ENCODE measurements at places on chromosomes 2 and 18.

DNA sequence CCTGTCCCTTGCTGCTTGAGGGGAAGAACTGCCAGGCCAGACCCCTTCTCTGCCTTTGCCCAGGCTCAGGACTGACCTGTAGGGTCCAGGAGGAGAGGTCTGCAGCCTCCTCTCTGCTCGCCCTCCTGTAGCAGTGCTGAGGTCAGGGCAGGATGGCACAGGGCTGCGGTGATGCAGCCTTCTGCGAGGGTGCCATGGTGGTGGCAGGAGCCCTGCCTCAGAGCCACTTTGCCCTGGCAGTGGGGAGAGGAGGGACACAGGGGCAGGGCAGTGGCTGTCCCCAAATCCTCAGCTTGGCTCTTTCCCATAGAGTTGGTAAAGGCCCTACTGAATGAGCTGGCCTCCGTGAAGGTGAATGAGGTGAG lies 884 bp downstream of the PROM2 start:
- no peak for DNase-seq

- DNase-seq, result no peak
Observed at GRCh38 chr18:61992923-61993322, 100.1 kb upstream of the RNF152 start.

GRCh38 chr18:52451851-52452250 lies 111.9 kb downstream of the DCC start:
- DNase-seq, result no peak

- DNase-seq, result no peak
Observed at GRCh38 chr2:217731805-217732204, 271.0 kb downstream of the TNS1 start.

DNA sequence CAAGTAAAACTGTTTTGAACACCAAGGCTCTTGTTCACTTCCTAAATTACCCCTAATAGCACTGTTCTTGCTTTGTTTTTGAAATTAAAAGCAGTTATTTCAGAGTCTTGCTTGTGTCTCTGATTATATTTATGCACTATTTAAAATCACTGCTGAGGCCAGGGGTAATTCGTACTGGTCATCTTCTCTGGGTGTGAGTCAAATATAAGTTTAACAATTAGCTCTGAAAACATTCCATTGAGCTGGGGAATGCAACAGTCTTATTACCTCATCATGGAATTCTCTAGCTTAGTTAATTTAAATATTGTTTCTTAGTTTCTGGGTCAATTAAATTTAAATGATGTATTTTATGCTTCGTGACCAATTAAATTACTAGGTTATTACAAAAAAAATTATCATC lies 135.0 kb downstream of the MEIS1 start:
- DNase-seq, result no peak

GRCh38 chr2:19868701-19869580 lies 32.8 kb downstream of the TTC32 start:
- DNase-seq, result no peak

DNA sequence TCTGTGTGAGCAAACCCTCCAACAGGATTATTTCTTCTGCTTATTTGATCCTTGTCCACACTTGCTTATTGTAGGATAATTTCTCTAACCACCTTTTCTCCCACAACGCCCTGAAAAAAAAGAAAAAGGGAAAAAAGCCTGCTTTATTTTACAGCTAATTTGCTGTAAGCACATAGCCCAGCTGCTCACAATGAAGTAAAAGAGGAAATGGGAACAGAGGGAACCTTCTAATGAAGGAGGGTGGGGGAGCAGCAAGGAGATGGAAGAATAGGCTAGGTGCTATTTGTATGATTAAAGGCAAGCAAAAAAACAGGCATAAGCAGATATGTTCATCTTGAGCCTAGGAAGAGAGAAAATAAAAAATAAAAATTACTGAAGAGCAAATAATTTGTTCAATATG lies 331.6 kb downstream of the TXNL1 start:
- DNase-seq, result no peak

- DNase-seq, result peak; percentile 2
Observed at GRCh38 chr18:71252351-71252865, 963.6 kb downstream of the SOCS6 start.

- no peak for DNase-seq
Observed at GRCh38 chr18:50749421-50749820, 70.4 kb downstream of the MRO start.

DNA sequence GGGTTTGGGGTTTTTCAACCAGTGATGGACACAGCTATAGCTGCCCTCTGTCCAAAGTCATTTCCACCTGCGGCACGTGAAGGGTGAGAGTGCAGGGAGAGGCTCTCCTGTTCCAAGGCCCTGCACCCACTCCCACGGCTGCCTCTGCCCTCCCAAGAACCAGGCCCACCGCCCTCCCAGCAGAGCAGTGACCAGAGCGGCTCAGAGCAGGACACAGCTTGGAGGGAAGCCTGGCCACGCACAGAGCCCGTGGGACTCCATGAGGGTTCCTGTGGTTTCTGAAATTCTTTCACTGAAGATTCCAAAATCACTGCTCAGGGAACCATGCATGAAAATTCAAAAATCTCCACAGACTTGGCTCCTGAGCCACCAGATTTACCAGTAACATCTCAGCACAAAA lies 67.3 kb upstream of the SALL3 start:
- no peak for DNase-seq

- peak; percentile 45 for DNase-seq
Observed at GRCh38 chr2:54724560-54725342, 1.3 kb downstream of the EML6 start.

GRCh38 chr18:59060551-59060950 lies 79.1 kb upstream of the SEC11C start:
- DNase-seq, result no peak

Measured in caudate nucleus (tissue), 63 donors.